ENCODE measurements at places on chromosomes 5 and 9.
A peak's percentile ranks its signal among the peaks of the same experiment; 100 is the strongest.

DNA sequence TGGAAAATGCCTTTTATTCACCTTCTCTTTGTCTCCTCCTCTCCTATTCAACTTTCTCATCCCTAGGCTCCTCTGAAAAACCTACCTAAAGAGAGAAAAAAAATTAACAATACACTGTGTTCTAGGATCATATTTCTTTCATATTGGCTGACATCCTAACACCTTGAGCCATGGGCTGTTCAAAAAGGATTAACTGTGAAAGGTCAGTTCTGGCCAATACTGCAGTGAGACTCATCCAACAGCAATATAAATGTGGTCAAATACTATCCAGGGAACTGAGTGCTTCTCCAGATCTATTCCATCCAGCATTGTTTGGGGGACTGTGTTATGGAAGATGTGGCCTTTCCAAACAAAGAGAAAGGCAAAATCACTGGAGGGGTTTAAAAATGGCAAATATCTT is 131.1 kb upstream of the MOCS2 start:
- no peak for DNase-seq

GRCh38 chr5:1913578-1913977 is 30.9 kb upstream of the IRX4 start:
- DNase-seq, result no peak

DNA sequence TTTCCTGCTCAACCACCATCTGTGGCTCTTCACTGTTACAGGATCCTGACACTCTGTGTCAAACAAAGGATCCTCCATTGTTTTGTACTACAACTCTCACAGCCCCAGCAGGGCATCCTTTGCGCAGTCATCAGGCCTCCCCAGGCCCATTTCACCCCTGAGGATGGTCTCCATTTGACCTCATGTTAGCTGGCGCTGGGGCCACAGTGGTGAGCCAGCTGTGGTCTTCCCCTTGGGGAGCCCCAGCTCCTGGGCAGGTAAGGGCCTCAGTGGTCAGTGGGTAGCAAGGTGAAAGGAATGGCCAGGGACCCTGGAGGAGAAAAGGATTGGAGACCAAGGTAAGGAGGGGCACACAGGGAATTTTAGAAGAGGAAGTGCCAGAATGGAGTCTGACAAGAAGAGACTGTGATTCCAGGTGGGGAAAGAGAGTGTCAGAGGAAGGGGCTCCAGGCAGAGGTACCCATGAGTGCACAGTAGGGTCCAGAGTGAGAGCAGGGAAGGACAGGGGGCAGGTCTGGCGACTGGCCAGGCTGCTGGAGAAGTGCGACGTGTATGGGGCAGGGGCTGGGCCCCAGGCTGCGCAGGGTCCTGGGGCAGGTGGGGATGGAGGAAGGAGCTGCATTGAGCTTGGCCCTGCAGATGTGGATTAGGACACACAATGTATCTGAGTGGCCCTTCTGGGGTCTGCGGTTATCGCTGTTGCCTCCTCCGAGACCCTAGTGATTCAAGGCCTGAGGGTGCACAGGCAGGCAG is 109.9 kb downstream of the PHF2 start:
- no peak for DNase-seq

DNA sequence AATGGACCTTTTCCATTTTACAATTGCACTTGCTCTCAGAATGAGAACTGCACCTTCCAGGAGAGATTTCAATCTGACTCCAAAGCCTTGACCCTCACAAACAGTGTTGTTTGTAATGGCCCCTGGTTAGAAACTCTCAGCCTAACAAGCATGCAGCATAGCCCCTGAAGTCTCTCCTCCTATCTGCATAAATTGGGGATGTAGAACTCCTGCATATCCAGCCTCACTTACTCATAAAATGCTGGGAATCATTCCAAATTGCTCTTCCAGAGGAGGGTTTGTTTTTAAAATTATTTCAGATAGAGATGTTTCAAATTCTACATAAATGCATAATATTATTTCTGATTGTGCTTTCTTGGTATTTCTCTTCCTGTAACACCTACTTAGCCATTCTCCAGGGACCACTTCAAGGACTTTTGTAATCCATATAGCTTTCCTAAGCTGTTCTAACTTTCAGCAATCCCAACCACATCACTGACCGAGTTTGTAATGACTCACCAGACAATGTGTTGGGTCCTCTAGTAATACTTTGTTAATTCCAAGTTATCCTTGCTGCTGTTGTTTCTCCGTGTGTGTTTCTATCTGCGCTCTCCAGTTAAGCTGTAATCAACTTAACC is 143.8 kb upstream of the CCDC152 start:
- DNase-seq, result peak; percentile 14

- no peak for DNase-seq
These were observed 800 bp upstream of the KCNN2 start for GRCh38 chr5:114360816-114361723.

GRCh38 chr5:2111569-2112105 is 228.9 kb upstream of the IRX4 start:
- DNase-seq, result no peak

GRCh38 chr9:89562186-89562814 is 42.5 kb upstream of the GADD45G start:
- no peak for DNase-seq

DNA sequence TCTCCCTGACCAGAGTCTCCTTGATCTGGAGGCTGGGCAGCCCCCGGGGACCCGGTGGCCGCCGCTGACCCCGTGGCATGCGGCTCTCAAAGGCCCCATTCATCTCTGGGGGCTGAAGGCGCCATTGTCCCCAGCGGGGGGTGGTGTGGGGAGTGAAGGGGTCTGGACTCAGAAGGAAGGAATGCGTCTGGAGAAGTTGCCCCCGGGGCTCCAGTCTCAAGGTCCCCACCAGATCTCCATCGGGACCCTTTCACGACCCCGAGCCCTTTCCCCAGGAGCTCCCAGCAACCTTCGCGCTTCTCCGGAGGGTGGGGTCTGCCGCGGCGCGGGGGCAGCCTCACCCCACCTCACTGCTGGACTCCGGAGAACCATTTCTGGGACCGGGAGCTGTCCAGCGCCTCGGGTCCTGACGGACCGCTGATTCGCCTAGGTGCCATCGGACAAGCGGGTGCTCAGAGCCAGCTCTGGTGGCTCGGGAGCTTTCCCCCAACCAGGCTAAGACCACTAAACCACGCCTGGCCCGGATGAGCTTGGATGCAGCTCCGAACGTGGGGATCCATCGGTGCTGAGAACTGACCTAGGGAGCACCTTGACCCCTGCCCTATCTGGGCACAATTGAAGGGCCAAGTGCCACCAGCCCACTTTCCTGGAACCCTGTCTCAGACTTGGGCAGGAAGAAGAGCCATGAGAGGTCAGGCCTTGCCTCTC is 5.1 kb upstream of the PCDH1 start:
- DNase-seq, result no peak

DNA sequence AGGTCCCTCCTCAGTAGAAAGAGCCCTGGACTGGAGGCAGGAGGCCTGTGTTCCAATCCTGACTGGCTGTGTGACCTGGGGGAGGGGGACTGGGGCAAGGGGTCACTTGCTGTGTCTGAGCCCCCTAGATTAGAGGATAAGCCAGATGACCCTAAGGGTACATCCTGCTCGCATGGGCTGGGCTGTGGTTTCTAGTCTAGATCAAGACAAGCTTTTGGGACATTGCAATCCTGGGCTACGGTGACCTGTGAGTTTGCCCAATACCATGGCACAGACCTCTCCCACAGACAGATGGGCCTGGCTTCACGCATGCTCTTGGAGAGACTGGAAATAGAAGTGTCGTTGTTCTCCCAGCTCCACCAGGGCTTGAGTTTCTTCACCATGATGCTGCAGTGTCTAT is 27.0 kb downstream of the NDUFA8 start:
- no peak for DNase-seq

DNA sequence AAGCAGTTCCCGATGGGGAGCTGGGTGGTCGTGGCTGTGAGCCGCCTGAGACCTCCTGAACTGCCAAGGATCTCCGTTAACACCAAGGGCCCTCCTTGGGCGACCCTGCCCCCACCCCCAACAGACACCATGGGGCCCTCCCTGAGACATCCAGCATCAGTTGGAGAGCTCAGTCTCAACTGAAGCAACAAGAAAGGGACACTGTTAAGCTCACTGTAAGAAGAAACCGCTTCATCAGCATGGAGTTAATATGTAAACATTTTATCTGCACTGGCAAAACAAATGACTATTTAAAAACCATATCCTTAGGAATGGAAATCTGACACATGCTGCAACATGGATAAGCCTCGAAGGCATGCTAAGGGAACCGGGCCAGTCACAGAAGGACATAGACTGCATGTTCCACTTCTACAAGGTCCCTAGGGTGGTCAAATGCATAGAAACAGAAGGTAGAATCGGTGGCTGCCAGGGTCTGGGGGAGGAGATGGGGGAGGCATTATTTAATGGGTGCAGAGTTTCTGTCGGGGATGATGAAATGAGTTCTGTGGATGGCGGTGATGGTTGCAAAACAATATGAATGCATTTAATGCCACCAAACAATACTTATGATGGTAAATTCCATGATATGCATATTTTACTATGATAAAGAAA is 47.4 kb downstream of the ROR2 start:
- no peak for DNase-seq

DNA sequence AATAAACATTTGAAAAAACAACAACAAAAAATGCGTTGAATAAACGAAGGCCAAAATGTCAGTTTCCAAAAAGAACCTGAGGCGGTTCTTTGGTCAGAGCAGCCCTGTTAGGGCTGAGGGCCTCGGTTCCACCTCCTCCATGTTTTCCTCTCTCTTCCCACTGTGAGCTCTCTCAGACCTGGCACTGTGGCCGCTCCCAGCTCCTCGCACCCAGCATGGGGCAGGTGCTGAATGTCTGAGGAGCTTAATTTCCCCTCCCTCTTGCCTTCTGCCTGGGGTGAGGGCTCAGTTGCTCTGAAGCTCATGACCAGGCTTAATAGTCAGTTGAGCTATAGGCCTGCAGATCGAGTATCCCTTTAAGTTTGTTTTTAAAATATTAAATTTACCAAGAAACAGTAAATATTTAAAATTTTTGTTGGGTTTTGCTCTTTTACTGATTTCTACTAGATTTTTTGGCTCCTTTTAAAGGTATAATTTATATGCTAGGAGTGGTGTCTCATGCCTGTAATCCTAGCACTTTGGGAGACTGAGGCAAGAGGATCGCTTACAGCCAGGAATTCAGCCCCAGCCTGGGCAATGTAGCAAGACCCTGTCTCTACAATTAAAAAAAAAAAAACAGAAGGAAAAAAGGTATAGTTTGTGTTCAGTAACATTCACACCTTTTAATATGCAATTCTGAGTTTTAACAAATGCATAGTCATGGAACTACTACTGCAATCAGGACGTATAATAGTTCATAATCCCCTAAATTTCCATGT is 28.1 kb downstream of the DAPK1 start:
- no peak for DNase-seq

GRCh38 chr5:35816881-35817521 is 39.7 kb upstream of the IL7R start:
- no peak for DNase-seq

DNA sequence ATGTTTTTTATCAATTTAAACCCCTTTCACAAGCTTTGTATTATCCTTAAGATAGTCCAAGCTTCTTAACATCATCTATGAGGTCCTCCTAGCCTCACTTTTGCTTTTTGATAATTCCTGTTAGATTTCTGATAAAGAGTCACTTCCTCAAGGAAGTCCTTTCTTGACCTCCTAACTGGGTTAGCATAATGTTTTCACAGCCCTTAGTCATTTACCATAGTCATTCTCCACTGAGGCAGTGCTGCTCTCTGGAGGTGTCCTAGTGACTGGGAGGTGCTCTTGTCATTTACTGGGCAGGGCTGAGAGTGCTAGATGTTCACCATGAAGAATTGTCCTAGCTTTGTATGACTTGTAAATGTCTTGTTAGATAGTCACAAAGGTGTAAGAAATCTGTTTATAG is 26.4 kb downstream of the TNPO1 start:
- no peak for DNase-seq

DNA sequence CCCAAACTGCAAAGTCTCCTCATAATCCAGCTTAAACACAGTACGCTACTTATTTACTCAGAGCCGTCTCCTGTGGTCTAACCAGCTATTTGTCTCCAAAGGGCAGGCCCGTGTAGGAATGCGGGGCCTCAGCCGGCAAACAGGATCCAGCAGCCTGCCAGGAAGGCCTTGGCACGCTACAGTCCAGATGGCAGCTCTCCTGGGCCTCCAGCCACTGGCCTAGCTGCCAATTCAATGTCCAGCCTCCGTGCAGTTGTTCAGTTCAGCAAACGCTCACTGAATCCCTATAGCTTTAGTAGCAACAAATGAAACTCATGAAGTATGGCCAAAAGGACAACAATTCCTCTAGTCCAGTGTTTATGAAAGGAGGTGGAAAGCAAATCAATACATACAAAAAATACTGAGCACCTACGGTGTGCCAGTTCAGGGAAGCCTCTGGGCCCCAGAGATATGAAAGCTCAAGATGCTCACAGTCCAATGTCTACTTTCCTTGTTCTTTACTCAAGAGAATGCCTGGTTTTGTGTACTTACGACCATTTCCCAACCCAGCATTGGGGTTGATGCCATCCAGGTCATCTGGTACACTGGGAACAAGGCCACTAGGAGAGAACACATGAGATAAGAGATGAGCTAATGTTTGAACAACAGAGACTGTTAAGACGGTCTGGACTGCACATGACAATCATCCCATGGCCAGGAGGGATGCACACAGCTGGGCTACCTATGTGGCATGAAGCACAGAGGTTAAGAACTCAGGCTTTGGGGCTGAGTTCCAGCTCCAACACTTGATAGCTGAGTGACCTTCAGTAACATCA is 8.3 kb downstream of the CDK5RAP2 start:
- peak; percentile 56 for DNase-seq

GRCh38 chr9:33430942-33431341 is 16.5 kb downstream of the AQP3 start:
- no peak for DNase-seq

GRCh38 chr9:93648836-93649235 is 72.5 kb downstream of the PHF2 start:
- DNase-seq, result no peak

DNA sequence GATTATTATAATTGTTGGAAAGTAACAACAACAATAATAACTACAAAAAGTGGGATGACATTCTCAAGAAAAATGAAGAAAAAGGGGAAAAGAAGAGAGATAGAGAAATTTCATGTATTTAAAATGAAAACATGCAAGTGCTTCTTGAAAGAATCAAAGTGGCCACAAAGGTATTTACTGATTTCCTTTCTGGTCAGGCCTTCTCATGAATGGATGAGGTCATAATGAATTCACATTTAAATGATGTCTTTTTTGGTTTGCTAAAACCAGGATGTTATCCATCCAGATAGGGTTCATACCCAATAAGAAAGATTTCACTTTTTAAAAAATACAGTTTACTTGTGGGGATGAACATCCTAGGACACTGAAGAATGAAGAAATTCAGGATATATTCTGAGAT is 446.4 kb upstream of the PTGER4 start:
- DNase-seq, result no peak

DNA sequence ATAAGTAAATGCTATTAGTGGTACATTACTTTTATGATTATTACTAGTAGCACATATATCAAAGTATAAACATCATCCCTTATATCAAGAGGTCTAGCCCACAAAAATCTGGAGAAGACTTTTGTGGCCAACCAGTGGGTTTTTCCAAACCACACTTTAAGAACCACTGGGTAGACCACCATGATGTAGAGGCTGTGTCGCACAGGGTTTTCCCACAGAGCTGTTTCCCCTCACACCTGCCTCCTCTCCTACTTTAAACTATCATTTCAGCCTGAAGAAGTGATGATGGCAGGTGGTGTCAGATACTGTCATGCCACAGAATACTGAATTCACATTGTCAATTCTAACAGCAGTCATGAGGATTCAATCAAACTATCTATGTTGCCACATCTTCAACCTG is 109.2 kb downstream of the FBXW11 start:
- no peak for DNase-seq

Measured in fibroblast of the conjunctiva (primary cell).